Activated naive CD4-positive, alpha-beta T cell (primary cell): ENCODE measurements at places on chromosomes 3 and 15.

DNA sequence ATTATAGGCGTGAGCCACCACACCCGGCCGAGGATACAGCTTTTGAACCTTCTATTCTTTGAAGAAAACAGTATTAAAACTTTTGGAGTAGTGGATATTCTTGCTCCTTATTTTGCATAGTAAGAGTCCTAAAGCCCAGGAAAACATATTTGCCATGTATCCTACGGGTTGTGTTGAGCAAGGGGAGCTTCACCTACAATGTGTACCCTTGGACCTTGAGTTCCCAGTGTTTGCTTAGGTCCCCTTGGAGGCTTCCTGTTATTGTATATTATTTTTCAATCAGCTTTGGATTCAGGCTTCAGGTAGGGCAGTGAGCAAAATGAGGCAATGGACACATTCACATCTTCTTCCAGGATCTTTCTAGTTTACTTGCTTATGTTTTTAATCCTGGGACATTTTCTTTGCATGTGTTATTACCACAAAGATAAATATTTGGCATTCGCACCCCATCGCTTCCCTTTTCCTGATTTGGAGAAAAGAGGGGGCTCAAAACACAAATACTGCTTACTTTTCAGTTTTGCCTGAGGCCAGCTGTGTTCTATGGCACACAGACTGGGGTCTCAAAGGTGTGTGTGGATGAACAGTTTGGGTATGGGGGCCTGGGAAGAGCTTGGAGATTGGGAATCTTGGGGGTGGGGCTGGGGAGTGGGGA is 88.7 kb downstream of the FNDC3B start:
- no peak for DNase-seq

GRCh38 chr3:145865399-145866018 is 295.5 kb downstream of the PLOD2 start:
- no peak for DNase-seq

- no peak for DNase-seq
Observed at GRCh38 chr3:193819117-193820010, 226.4 kb downstream of the OPA1 start.

DNA sequence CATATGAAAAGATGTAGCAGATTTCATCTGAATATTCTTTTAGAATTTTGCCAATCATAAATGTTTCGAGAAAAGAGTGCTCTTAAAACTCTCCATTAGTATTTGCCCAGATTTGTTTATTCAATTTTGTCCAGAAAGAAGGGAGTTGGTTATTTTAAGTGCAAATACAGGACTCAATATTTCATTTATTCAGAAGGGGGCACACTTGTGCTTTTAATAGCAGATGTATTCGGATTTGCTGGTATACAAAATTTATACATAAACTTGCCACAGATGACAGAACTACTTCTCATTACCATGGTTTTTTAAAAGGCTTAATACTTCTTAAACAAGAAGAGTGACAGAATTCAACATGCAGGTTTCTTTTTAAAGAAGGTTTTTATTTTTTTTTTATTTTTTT is 69.8 kb upstream of the GRM7 start:
- no peak for DNase-seq

GRCh38 chr15:81941479-81941878 is 104.3 kb downstream of the MEX3B start:
- DNase-seq = no peak

GRCh38 chr3:65889707-65890099 is 149.0 kb downstream of the MAGI1 start:
- DNase-seq = no peak
